Neuronal stem cell (in vitro differentiated cells): ENCODE measurements at places on chromosomes 7 and 10.

DNA sequence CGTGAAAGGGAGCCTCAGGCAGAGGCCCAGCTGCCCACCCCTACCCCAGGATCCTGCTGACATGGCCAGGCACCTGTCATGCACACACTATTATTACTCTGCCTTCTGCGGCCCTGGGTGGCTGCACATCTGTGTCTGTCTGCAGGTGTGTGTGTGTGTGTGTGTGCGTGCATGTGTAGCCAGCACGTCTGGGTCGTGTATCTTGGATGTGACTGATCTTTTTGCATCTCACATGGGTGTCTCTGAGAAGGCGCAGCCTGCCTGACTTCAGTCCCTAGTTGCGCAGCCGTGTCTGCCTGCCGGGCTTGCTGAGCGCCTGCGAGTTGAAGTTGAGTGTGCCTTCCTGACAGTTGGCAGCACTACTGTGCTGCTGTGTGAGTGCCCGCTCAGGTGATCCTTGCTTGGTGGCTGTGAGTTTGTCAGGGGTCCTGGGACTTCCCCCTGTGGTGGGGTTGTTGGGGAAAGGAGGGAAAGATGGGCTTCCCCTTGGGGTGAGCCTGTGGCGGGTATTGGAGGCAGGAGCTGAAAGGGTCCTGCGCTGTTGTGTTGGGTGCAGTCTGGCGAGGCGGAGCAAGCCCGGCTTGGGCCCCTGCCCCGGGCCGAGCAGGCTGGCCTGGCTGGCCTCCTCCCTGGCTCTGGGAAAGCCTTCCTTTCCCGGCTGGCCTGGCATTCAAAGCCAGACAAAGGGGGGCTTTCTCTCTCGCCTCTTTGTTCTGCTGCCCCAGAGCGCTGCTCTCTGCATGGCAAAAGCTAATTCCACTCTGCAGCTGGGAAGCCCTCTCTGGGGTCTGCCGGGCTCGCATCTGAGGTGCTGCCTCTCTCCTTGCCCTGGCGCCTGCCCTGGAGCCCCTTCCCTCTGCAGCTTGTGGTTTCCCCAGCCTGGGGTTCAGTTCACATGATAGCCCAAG lies 4.9 kb downstream of the TRIM8 start:
- DNase-seq = peak; percentile 75

DNA sequence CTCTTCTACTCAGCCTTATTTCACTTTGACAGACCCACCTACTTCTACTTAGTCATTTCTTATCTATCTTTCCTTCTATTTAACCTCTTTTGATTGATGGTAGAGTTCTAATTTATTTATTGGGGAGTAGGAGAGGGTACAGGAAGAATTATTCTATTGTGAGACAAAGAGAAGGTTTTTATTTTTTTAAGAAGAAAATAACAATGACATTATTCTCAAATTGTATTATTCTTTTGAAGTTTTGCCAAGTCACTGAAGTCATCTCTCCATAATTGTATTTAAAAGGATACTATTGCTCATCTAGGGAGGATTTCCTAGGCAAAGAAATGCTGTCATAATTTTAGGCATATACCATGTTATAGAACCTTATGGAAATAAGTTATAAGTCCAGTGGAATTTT lies 52.7 kb downstream of the ITGB8 start:
- DNase-seq = no peak

DNA sequence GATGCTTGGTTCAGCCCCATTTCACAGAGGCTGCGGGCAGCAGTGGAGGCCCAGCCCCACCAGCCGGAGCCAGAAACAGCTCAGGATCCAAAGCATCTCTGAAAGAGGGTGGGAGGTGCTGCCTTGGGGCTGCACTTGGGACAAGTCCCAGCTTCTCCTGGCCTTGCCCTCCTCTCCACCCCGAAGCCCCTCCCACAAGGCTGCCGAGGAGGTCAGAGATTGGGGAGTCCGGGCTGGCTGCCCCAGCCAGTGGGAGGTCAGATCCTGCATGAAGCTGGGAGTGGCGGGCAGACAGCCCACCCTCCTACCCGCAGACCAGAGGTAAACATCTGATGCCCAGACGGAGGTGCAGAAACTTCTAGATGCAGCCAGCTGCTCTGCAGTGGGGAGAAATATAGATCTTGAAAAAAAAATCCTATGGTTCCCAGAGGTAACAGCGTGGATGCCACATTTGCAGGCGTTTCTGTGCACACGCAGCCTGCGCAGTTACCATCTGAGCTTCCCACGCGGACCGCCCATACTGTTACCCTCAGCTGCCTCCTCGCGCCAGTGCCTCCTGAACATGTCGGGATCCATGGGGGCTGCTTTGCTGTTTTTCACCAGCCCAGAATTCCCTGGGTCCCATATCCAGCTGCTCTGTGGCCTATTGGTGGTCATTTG lies 36.9 kb upstream of the GNA12 start:
- no peak for DNase-seq

DNA sequence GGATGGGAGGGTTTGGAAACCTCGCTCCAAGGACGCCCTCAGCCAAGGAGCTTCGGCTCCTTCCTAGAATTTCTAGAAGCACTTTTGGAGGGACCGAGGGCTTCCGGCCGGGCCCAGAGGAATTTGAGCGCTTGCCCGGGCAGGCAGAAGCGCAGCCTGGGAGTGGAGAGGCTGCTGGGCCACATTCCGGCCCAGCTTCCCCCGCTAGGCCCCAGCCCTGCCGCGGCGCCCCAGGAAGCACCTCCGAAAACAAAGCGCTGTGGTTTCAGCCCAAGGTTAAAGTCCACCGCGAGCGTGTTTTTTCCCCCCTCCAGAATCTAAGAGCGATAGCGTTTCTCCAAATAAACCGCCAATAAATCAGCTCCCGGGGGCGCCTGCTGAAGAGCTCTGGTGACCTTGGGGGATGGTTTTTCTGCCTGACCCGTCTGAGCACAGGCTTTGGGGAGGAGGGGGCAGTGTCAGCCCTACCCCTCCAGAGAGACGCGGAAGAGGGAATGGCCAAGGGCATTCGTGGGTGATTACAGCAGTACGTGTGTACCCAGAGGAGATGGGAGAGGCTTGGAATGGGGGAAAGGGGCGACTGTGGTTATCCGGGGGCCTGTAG lies 5.7 kb upstream of the TNRC18 start:
- no peak for DNase-seq

DNA sequence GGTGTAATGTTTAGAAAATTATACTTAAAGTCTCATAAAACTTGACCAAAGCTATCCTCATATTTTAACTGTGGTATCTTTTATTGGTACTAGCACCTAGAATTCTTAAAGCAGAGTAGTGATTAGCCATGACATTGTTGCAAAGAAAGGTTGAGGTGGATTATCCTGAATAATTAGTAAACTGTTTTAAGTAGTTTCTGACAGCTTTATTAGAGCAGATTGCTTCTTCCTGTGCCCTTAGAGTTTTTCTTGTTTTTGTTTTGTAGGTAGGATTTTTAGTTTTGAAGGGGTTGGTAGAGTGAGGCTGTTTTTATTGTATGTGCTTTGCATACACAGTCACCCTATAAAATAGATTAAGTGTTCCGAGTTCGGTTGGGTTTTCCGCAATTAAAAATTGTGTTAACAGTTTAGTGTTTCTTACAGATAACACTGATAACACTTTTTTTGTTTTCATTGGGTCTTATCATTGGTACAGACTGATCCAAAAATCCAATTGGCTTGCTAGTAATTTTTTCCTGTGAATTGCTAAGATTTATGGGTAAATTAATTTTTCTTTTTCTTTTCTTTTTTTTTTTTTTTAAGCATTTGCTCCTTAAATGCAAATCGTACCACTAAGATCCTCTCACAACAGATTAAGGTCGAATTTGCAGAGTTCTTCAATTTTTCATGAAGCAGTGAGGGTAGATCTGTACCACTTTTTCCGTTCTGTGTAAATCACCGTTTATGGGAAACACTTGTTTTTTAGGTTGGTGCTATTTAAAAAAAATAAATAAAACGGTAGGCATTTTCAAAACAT lies 2.1 kb upstream of the PBLD start:
- DNase-seq = no peak

DNA sequence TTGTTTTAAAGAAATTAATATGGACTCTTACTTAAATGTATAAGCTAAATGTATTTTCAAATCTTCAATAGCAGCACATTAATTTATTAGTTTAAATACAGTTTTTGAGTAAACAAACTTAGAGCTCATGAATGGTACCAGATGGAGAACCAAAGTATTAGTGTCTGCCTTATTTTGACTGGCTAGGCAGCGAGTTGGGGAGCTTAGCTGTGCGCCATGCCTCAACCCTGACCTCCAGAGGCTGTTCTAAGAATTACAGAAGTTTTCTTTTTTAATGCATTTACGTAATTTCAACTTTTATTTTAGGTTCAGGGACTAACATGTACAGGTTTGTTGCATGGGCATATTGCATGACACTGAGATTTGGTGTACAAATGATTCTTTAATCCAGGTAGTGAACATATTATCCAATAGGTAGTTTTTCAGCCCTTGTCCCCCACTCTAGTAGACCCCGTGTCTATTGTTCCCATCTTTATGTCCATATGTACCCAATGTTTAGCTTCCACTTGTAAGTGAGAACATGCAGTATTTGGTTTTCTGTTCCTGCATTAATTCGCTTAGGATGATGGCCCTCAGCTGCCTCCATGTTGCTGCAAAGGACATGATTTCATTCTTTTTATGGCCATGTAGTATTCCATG lies 166.8 kb downstream of the IQUB start:
- no peak for DNase-seq

DNA sequence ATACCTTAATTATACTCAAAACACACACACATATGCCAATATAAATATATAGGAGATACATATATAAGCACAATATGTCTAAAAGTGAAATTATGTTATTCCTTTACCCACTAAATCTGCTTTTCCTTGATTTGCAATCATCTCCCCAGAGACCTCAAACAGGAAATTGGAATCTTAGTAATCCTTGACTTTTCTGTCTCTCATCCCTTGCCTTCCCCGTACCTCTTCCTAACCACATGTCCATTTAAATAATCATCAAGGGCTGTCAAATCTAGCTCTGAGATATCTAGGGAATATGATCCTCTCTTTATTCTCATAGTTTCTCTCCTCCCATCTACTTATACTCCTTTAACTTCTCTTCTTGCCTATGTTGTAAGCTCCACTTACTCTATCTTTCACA lies 336.6 kb downstream of the HGF start:
- no peak for DNase-seq
